ENCODE measurements at places on chromosomes 12 and 14.

- no peak for DNase-seq
Measured at GRCh38 chr12:131988054-131988796, 38.5 kb downstream of the EP400 start.

DNA sequence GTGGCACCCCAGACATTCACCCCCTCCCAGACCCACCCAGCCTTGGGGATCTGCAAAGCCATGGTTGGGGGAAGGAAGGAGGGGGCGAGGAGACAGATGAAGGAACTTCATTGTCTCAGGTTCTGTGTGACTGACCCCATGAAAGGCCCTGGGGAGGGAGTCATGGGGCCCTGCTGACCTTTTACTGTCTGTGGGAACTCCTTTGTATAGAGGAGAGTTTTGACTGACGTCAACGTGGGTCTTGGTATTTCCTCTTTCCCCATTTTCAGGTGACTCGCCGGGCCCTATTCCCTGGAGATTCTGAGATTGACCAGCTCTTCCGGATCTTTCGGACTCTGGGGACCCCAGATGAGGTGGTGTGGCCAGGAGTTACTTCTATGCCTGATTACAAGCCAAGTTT is 3.1 kb upstream of the RAB5B start:
- DNase-seq: no peak

- no peak for DNase-seq
Measured at GRCh38 chr12:111401167-111401605, 4.5 kb upstream of the SH2B3 start.

DNA sequence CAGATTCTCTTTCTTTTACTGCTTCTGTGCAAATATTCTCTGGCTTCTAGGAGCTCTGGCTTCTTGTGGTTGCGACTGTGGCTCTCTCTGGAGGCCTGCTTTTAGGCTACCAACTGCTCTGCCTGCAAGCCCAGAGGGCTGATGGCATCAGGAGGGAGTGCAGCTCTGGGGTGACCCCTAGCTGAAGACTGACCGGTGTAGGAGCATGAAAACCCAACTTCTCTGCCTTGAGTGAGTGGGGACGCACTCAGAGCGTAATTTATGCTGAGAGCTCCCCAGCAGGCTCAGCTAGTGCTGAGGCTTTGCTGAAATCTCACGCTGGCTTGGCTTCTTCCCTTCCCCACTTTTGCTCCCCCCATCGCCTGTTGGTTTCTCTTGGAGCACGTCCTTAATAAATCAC is 29.9 kb upstream of the RBM19 start:
- DNase-seq: no peak

DNA sequence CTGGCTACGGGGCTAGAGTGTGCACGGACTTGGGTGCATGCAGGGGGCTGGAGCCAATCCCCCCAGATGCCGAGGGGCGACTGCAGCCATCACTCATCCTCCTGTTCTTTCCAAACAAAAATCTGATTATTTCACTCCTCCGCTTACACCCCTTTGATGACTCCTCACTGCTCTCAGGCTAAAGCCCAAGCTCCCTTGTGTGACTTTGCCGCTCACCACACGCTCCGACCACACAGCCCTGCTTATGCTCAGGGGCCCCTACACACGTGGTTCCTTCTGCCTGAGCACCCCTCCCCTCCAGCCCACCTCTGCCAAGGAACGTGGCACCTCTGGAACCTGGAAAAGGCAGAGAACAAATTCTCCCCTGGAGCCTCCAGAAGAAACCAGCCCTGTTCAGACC is 13.7 kb downstream of the CHFR start:
- DNase-seq: no peak

GRCh38 chr12:68331500-68331868 is 678 bp downstream of the MDM1 start:
- DNase-seq: no peak

DNA sequence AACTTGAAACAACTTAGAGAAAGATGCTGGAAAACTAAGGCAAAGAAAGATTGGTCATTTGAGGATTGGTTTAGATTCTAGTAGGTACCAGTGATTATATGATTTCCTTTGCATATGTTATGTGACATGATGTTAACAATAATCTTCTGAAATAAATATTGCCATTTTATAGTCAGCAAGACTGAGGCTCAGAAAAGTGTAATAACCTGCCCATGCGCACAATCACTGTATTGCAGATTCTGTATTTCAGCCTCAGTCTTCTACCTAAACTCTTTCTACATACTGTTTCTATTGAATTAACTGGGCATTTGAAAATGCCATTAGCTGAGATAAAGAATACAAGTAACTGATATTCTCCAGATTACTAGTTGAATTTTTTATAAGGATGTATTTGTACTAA is 61.3 kb downstream of the FGD4 start:
- no peak for DNase-seq

Measured in C1 segment of cervical spinal cord (tissue), 14 donors.